ENCODE measurements at places on chromosomes 16 and 17. TPM values are rescaled to one million over a fixed set of nuclear protein-coding genes. Genes with fewer than 3 reads are reported as not detected.
A peak's percentile ranks its signal among the peaks of the same experiment; 100 is the strongest.

Gene TNP2
- total RNA-seq, result not detected

- peak; percentile 78 for DNase-seq
Measured at GRCh38 chr17:67245073-67245693, at the start of gene HELZ. HELZ (minus strand) TSS chr17:67245196; CDS start chr17:67218804, 26,392 bp downstream.

Gene KIF18B
- 107 TPM for total RNA-seq

DNA sequence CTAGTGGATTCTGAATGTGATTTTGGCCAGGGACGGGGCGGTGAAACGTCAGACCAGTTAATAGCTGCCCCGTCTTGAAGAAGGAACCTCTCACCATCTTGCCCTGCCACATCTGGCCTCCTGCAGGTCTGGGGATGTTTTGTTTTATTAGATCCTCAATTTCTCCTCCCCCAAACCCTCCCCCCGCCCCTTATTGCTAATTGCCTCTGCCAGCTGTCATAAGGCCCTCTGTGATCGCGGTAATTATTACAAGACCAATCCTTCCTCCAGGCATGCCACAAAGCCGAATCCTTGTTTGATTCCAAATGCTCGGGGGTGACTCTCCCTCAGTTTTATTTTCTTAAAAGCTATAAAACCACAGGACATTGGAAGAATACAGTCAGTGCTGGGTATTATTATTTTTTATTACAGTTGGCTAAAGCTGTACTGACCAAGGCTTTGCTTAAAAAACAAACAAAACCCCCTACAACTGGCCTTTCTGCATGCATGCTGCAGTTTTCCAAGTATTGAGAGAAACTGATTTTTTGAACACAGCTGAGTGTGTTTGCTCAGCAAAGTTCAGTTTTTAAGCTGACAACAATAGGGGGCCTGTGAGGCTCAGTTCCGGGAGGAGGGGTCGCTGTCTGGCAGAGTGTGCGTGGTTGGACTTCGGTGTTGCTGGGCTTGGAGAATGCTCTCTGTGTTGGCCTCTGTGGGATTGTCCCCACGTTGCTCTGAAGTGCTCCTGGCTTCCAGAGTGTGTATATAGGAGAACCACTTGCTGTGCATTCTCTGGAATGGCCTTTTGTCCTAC, 1.7 kb downstream of the KSR1 start:
- H3K36me3 ChIP-seq, result peaks cover 7% of the 10 kb centered on the region
- peak overlapping the region; percentile 87 for H3K4me3 ChIP-seq
- H3K27me3 ChIP-seq, result peaks cover 2% of the 10 kb centered on the region
- H3K27ac ChIP-seq, result peak overlapping the region; percentile 90
- peaks cover 63% of the 10 kb centered on the region for H3K4me1 ChIP-seq

Data from activated CD4-positive, alpha-beta T cell treated with anti-CD3 and anti-CD28 coated beads, Interleukin-2, amount 10 ng/mL, durations not matched to agents 7 days and 5 days (primary cell).